ENCODE measurements at places on chromosomes 3 and 15.

- no peak for DNase-seq
Observed at GRCh38 chr15:70526221-70526973, 237.0 kb downstream of the UACA start.

- DNase-seq = no peak
Observed at GRCh38 chr15:85493260-85493659, 112.9 kb downstream of the AKAP13 start.

DNA sequence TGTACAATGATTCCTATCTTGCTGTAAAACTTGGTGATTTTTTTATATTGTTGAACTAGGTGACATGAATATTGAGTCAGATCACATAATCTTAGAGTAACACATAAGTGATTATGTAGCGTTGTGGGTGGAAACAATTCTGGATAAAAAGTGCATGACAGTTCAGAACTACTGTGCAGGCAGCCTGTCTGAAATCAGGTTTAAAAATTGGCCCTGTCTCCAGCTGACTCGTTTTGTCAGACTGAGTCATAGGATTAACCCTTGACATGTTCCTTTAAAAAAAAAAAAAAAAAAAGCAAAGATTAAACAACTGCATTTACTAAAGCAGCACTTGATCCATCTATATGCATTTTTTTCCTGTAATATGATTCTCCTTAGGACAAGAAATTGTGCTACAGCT lies 160.0 kb upstream of the CGNL1 start:
- DNase-seq = no peak

DNA sequence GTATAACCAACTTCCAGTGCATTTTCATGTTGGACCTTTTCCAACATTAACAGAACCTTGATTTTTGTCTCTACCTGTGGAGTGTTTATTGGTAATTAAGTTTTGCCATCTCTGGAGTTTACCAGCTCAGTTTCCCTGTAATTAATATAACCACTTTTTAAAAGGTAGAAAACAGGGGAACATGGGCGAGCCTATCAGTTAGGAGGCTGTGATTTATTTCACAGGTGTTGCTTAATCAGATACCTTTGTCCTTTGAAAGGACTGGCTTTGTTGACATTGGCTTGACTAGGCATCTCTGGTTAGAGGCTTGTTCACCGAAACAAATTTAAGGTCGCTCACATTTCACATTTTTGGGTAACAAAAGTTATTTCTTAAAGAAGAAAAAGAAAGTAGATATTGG lies 622 bp downstream of the NAALADL2 start:
- no peak for DNase-seq

All from stimulated activated CD4-positive, alpha-beta T cell treated with anti-CD3 and anti-CD28 coated beads, Interleukin-12 subunit alpha, Interleukin-12 subunit beta, amount 100 ng/mL, for 24 hours (primary cell).